Cerebellar nuclear complex (tissue), 1 donor: ENCODE measurements at places on chromosomes 7 and 10.

DNA sequence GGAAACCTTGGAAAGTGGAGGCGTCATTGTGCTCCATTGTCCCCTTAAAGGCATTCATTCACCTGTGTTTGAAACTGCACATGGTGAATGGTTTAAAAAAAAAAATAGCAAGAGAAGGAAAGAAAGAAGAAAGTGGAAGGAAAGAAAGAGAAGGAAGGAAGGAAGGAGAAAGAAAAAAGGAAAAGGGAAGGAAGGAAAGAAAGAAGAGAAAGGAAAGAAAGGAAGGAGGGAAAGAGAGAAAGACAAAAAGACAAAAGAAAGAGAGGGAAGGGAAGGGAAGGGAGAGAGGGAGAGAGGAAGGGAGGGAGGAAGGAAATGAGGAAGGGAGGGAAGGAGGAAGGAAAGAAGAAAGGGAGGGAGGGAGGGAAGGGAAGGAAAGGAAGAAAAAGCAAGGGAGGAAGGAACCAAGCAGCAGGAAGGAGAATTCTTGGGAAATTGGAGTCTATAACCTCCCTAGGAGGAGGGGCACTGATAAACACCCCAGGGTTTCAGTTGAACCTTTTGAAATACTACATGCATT, 66.9 kb downstream of the CALN1 start:
- DNase-seq = no peak

- no peak for DNase-seq
These were observed 12.3 kb upstream of the ACSM6 start for GRCh38 chr10:95181726-95182125.

DNA sequence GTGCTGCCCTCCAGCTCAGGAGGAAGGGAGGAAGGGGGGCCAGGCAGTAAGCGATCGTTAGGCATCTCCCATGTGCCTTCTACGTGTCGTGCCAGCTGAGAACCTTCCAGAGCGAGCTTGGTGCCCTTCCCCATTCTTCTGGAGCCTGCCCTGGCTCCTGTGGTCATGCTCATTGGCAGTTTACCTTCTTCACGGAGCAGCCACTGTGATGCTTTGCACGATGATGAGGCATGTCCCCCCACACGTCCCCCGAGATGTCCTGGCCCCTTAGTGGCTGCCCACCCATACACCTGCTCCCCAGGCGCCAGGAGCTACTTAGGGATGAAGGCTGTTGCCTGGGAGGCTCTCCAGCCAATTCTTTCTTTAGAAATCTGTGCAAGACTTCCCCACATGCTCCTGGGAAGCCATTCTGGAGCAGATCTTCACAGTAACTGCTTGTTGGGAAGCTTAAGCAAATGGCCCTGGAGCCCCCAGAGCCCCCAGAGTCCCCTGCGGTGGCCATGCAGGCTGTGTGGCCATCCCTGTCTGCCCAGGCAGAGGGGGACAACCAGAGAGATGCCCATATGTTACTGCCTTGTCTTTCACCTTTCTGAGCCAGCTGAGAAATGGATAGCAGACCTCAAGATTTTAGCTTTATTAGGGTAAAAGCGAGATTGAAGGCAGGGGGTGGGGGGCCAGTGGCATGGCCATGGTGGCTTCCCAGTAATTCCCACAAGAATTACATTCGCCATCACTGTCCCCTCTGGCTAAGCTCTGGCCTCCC, 199.0 kb downstream of the EBF3 start:
- DNase-seq = no peak

GRCh38 chr7:2040893-2041270, 191.9 kb downstream of the MAD1L1 start:
- no peak for DNase-seq

DNA sequence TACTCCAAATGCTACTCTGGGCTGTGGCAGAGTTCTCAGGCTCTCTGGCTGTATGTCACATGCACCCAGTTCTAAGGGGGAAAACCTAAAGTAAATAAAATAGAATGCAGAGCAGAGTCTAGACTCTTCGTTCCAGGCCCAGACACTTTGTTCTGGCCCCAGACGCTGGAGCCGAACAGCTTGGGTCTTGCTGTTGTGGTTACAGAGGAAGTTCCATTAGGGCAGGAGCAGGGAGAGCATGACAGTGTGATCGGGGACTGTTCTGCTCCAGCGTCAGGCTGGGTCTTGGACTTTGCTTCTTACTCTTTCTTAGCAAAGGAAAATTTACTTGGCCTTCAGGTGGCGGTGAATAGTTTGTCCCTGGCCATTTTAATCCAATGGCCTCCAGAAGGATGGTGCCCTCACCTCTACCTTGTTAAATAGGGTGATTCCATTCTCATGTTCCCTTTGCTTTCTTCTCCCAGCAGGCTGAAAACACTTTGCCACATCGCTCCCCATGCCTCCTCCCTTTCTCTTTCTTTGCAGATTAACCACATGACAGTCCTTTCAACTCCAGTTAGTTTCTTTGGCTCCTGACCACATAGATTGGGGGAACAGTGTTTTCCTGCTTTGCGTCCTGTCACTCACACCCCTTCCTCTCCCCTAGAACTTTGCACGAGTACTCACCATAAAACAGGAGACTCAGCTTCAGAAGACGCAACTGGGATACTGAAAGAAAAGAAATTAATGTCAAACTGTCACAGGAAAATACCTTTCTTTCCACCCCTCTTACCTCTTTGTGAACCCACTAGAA, 730.8 kb downstream of the SUGCT start:
- DNase-seq = no peak

- no peak for DNase-seq
These were observed 445 bp upstream of the PVRIG start for GRCh38 chr7:100219271-100219737.

- DNase-seq = no peak
These were observed 41.8 kb downstream of the ZCCHC24 start for GRCh38 chr10:79403441-79404230.
